ENCODE measurements at places on chromosomes 11 and 22. TPM values are rescaled to one million over a fixed set of nuclear protein-coding genes. Genes with fewer than 3 reads are reported as not detected.

The PRAME gene
- total RNA-seq = not detected

The FOSL1 gene
- 8.5 TPM for total RNA-seq

The UCP2 gene
- 919 TPM for total RNA-seq

The PARVG gene
- total RNA-seq = 89.1 TPM

The C11orf86 gene
- total RNA-seq = not detected

The MFRP gene
- total RNA-seq = not detected

The SAA2 gene
- not detected for total RNA-seq

The PTGDR2 gene
- total RNA-seq = 1.8 TPM

The BAIAP2L2 gene
- total RNA-seq = 1.3 TPM

The ART1 gene
- total RNA-seq = not detected

The SGSM1 gene
- 3.0 TPM for total RNA-seq

The KRTAP5-8 gene
- 0.37 TPM for total RNA-seq

The TMEM191C gene
- total RNA-seq = 3.4 TPM

The CASTOR1 gene
- total RNA-seq = 12.4 TPM

The KCNC1 gene
- total RNA-seq = not detected

The C11orf71 gene
- 9.4 TPM for total RNA-seq

The SOX6 gene
- not detected for total RNA-seq

The SLC2A11 gene
- 11.9 TPM for total RNA-seq

The OR4A16 gene
- total RNA-seq = not detected

The SLC22A6 gene
- not detected for total RNA-seq

The GALNT18 gene
- not detected for total RNA-seq

The SNX32 gene
- 0.34 TPM for total RNA-seq

The SYCE3 gene
- total RNA-seq = not detected

The C1QTNF4 gene
- 1.6 TPM for total RNA-seq

The SAA4 gene
- not detected for total RNA-seq

The CATSPER1 gene
- total RNA-seq = not detected

The MPZL3 gene
- total RNA-seq = 24.5 TPM

The SLC17A6 gene
- total RNA-seq = not detected

All from T-helper 17 cell (primary cell).